RPMI7951 (cell line): ENCODE measurements at places on chromosomes 12 and 14. TPM values are rescaled to one million over a fixed set of nuclear protein-coding genes. Genes with fewer than 3 reads are reported as not detected.

Gene CIT
- 35.6 and 36.0 TPM in 2 replicates for total RNA-seq

Gene FSCB
- total RNA-seq: not detected in 2 replicates

DNA sequence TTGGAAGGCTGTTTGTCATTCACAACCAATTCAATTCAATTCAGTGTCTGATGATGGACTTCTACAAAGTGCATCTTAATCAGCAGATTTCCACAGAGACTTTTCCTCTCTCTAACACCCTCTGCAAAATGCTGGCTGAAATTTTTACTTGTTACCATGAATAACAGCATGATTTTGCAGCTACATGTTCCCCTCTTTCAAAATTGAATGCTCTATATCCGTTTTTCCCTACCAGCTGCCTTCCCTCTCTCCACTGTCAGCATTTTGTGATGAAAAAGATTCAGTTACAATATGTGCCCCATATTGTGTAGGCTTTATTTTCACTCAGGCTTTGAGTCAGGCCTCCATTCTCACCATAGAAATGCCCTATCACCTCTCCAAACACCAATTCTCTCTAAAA lies 334.6 kb downstream of the SYT1 start:
- DNase-seq: no peak

DNA sequence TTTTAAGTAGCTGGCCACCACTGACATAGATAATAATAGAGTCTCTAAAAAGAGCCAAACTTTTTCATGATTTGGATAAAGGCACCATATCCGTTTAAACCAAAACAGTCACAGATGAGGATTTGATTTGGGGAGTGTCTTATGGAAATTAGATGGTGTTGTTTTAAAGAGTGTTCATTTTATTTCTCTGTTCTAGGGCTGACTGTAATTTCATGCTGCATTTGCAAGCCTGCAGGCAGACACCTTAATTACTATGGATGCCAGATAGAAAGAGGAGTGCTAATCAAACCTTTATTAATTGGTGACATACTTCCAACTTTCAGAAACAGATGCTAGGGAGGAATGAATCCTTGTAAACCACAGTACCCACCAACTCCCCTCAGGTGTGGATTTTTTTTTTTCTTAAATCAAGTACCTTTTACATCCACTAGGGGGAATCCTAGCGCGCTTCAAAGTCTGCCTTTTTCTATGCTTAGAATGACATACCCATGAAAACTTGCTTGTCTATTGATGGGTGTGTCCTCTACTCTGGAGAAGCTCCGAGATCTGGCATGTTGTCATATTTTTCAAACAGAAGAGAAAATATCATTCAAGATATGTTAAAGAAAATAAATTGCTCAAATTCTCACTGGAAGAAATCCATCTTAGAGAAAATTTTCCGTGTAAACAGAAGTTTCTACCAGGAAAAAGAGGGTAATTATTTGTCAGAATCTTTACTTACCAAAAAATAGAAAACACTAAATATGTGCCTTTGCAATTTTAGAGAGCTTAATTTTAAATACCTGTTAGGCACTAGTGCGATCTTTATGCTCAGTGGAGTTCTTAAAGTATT lies 14.2 kb upstream of the PLXNC1 start:
- peak; percentile 46 for DNase-seq

GRCh38 chr12:63930971-63931370 lies 86.5 kb downstream of the SRGAP1 start:
- no peak for DNase-seq

DNA sequence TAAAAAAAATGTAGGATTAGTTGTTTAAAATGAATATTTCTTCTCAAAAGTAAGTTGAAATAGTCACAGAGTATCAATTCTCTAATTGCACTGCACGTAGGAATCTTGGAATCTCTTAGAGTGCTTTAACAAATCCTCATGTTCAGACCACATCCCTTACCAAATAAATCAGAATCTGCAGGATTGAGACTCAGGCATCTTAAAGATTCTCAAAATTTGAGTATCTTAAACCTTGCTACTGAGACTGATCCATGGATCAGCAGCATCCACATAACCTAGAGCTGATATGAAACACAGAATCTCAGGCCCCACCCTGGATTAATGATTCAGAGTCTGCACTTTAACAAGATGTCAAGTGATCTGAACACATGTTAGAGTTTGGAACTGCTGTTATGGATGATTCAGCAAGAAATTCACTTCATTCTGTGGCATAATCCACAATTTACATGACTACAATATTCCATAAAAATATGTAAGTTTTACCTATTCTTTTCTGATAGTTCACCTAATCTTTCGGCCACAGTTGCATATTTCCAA lies 58.7 kb downstream of the ADAMTS20 start:
- DNase-seq: no peak

DNA sequence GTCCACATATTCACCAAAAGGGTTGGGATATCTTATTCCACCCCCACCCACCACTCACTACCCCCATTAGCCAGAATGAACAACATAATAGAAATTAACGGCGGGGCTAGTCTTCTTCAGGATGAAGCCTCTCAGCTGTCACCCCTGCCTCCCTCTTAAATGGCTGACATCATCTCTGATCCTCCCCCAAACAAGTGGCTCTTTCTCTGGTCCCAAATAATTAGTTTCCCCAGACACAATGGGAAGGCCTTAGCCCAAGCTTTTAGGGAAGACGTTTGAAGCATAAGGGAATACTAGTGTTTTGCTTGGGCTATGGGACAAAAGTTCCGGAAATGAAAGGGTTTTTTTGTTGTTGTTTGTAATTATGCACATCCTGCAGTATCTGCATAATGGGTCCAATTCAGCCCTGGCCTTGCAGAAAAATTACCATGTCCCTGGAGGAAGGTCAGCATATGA lies 13.8 kb downstream of the STON2 start:
- peak; percentile 31 for DNase-seq

DNA sequence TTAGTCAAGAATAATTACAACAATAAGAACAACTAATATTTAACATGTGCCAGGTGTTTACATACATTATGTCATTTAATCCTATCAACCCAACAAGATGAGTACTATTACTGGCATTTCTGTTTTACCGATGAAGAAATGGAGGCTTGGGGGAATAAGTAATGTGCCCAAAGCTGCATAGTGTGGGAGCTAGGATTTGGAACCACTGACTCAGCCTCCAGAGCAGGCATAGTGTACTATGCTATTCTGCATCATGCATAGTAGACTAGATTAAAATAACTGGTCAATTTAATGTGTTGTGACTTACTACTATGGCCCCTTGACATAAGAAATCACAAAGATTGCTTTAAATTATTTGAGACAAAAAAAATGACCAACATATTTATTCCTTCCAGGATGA lies 9.5 kb downstream of the GPR19 start:
- no peak for DNase-seq

- DNase-seq: no peak
Observed at GRCh38 chr12:72272731-72273498, 745 bp downstream of the TRHDE start.

- DNase-seq: no peak
Observed at GRCh38 chr12:130436741-130437501, 99.2 kb downstream of the PIWIL1 start.

Gene TEX22
- not detected in 2 replicates for total RNA-seq
